Type B pancreatic cell (in vitro differentiated cells): ENCODE measurements at places on chromosomes 1 and 21. TPM values are rescaled to one million over a fixed set of nuclear protein-coding genes. Genes with fewer than 3 reads are reported as not detected.
A peak's percentile ranks its signal among the peaks of the same experiment; 100 is the strongest.

DNA sequence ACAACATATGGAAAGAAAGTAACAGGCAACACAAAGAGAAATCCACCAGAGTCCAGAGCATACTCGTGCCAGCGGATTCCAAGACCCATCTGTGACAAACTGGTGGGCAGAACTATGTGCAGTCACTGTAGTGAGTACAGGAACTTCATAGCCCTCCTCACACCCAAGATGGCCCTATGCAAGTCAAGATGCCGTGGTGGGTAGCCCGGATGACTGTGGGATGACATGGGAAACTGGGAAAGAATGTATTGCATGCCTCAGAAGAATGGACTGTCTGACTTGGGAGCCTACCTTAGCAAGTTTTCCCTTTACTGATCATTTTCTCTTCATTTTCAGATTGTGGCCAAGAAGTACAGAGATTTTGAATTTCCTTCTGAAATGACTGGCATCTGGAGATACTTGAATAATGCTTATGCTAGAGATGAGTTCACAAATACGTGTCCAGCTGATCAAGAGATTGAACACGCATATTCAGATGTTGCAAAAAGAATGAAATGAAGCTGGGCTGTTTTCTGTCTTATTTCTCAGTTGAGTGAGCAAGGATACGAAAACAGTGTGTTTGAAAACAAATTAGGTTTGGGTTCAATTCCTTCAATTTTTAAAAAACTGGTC is 47.3 kb downstream of the CLIC6 start:
- H3K27ac ChIP-seq: no peak overlapping the region
- H3K27me3 ChIP-seq: peaks cover 21% of the 10 kb centered on the region
- H3K36me3 ChIP-seq: no peaks in the 10 kb centered on the region
- DNase-seq: no peak
- no peaks in the 10 kb centered on the region for H3K4me1 ChIP-seq

- H3K27ac ChIP-seq: no peak overlapping the region
- H3K36me3 ChIP-seq: no peaks in the 10 kb centered on the region
- DNase-seq: no peak
- H3K27me3 ChIP-seq: no peaks in the 10 kb centered on the region
- no peaks in the 10 kb centered on the region for H3K4me1 ChIP-seq
- no peak overlapping the region for H3K4me3 ChIP-seq
Measured at GRCh38 chr1:248753029-248753594, 2.4 kb downstream of the LYPD8 start.

- no peak overlapping the region for H3K27ac ChIP-seq
- H3K36me3 ChIP-seq: no peaks in the 10 kb centered on the region
- no peak for DNase-seq
- H3K4me1 ChIP-seq: peaks cover 6% of the 10 kb centered on the region
- H3K4me3 ChIP-seq: peak overlapping the region; percentile 87
Measured at GRCh38 chr21:18245464-18245967, 883 bp downstream of the CHODL start.

S100B gene
- 5.5 TPM in 1 of 2 replicates, not detected in the other for total RNA-seq

TMEM50B gene
- 34.2 and 44.7 TPM in 2 replicates for total RNA-seq

DNA sequence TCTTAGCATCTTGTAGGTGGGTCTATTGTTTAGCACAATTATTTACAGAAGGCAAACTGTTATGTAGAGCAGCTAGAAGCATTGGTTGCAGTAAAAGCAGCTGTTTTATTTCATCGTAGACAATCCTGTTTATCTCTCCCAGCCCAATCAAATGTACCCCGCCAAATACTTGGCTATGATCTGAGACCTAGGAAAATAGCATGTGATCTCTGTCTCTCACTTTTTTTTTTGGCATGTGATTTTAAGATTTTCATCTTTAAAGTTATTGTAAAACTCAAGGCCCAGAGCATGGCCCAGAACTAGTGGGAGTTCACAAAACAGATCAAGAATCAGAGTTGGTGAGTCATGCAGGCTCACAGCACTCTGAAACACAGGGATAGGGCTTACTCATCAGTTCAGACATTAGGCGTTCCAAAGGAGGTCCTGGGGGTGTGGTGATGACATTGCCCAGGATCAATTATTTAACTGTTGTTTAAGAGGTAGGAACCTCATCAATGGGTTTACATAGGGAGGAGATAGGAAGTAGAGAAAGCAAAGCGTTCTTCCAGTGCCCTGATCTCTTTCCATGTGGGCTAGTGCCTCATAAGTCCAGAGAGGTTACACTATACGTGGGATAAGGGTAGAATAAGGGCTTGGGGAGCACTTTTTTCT is 40.2 kb downstream of the TBX19 start:
- H3K4me1 ChIP-seq: peaks cover 4% of the 10 kb centered on the region
- no peaks in the 10 kb centered on the region for H3K27me3 ChIP-seq
- no peak for DNase-seq

DNA sequence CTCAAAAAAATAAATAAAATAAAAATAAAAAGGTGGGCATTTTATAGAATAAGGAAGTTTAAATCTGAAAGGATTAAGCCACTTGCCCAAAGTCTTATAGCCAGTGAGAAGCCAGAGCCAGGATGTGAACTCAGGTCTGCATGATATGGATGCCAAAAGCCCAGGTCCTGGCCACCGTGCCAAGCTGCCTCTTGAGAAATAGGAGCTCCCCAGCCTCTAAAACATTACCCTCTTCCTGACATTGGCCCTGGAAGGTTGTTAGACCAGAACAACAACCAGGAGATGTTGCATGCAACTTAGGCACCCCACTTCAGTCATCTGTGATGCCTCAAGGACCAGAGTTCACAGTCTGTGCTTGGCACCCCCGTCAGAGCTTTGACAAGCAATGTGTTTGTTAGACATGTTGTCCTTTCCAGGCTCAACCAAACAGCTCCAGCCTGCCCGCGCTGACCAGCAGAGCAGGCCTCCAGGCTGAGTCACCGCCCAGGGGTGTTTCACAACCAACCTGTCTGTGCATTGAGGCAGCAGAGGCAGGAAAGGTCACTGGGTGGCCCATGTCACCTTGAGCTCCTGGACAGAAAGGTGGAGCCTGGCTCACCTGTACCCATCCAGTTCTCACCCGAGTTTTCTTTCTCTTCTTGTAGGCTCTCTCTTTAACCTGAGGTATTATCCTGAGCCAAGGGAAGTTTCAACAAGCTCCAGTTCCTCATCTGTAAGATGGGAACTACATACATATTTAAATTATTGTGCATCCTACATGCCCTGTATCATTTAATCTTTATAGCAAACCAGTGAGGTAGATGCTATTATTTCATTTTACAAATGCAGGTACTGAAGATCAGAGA is 14.9 kb upstream of the MED18 start:
- no peaks in the 10 kb centered on the region for H3K27me3 ChIP-seq
- peak overlapping the region; percentile 84 for H3K27ac ChIP-seq
- no peaks in the 10 kb centered on the region for H3K4me1 ChIP-seq
- no peak overlapping the region for H3K4me3 ChIP-seq

GRCh38 chr1:166905900-166906299 is 29.8 kb upstream of the TADA1 start:
- no peak for DNase-seq

TSSK3 gene
- 2.1 and 3.8 TPM in 2 replicates for total RNA-seq

DNA sequence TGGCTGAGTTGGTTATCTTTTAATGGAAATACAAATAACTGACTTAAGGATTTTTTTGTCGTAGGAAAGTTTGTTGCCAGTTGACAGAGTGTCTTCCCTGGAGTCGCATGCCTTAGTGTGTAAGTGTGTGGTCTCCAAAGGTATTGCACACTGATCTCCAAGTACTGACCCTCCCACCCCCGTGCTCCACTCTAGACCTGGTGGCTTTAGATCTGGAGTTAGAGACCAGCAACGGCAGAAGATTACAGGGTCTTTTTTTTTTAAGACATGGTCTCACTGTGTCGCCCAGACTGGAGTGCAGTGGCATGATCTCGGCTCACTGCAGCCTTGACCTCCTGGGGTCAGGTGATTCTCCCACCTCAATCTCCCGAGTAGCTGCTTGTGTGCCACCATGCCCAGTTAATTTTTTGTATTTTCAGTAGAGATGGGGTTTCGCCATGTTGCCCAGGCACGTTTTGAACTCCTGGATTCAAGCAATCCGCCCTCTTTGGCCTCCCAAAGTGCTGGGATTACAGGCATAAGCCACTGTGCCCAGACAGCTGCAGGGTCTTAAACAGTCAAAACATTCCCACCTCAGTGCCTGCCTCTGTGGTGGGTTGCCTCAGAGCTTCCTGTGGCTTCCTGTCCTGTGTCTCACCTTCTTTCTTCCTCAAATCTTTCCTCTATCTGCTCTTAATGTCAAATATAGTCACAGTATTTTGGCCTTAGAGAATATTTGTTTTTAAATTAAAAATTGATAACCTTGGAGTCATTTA is 6.9 kb downstream of the TRAPPC10 start:
- DNase-seq: no peak
- peaks cover 37% of the 10 kb centered on the region for H3K4me1 ChIP-seq
- H3K36me3 ChIP-seq: no peaks in the 10 kb centered on the region
- no peak overlapping the region for H3K4me3 ChIP-seq
- no peaks in the 10 kb centered on the region for H3K27me3 ChIP-seq

DNA sequence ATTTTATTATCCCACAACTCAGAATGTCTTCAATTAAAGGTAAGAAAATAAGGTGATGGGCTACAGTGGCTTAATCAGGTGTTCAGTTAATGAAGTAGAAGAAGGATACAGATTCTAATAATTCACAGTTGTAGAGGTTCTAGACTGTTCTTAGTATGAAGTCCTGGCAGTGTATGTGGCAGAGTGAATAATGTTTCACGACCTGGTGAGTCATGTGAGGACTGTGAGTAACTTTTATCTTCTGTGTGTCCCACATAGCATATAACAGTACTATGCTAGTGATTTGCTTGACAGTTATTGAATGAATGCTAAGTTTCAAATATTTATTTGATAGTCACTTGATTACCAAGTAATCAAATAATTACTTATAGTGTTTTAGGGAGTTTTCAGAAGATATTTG is 20.0 kb downstream of the SLC16A4 start:
- no peaks in the 10 kb centered on the region for H3K4me1 ChIP-seq
- no peak overlapping the region for H3K27ac ChIP-seq
- no peak for DNase-seq
- peaks cover 6% of the 10 kb centered on the region for H3K36me3 ChIP-seq
- H3K4me3 ChIP-seq: no peak overlapping the region
